ENCODE measurements at places on chromosomes 4 and X.

DNA sequence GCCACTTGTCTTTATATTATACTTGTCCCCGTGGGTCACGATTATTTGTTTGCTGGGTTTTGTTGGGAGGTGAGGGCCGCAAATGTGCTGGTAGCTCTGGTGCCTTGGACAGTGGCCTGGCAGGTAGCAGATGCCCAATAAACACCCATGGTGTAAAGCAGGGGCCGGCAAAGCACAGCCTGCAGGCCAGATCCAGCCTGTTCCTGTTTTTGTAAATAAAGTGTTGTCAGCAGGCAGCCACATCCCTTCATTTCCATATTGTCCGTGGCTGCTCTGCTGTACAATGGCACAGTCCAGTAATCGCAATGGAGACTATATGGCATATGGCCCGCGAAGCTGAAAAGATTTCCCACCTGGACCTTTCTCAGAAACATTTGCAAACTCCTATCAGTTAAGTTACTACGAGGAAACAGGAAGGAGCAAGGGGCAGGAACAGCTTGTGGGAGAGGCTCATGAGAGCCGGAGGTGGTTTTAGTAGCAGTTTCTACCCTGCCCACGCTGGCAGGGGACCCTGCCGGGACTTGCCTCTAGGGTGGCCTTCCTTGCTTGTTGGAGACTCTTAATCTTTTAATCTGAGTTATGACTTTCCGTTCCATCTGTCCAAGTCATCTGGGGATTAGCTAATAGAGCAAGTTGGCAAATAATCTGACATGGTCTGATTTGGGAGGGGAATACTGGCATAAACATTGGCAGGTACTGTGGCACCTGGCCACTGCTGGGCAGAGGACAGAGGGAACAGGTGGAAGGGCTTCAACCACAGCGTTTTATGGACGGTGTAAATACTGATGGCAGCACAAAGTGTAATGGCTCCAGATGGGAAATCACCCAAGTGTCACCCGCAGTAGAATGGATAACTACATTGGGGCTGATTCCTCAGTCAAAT lies 19.6 kb downstream of the CLCN4 start:
- DNase-seq = no peak

GRCh38 chr4:72076562-72076961 lies 44.8 kb downstream of the NPFFR2 start:
- DNase-seq = no peak

DNA sequence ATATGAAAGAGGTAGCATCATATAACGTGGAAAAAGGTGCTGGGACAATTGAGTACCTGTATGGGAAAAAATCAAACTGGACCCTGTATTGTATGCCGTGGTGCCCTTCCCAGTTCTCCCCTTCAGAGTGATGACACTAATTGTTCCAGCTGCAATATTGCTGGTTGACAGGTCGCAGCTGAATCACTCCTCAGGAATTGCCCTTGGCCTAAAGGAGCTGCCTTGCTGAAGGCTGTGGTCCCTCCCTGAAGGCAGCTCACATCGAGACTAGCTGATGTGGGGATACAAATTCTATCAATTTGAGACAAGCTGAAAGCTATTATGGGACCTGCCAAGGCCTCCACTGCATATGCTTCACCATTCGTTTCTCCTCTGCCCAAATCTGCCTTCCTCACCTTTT lies 39.3 kb upstream of the CXCL8 start:
- DNase-seq = no peak

GRCh38 chr4:183831026-183831446 lies 74.1 kb upstream of the STOX2 start:
- no peak for DNase-seq

DNA sequence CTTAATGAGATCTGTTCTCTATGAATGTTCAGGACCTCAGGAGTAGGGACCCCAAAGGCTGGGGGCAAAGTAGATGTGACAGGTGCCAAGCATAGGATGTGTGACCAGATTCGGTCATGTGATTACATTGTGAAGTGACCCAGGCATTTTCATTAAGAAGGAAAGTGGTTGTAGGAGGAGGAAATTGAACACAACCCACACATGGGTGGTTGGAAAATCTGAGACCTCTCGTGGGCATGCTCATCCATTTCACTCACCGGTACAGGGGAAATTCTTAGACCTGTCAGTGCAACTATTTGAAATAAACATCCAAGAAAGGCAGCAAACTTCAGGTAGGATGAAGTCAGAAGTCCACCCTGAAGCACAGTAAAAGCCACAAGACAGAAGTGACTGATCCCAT lies 43.5 kb upstream of the CD99 start:
- no peak for DNase-seq

- no peak for DNase-seq
These were observed 197.8 kb downstream of the FRAS1 start for GRCh38 chr4:78254893-78255292.

DNA sequence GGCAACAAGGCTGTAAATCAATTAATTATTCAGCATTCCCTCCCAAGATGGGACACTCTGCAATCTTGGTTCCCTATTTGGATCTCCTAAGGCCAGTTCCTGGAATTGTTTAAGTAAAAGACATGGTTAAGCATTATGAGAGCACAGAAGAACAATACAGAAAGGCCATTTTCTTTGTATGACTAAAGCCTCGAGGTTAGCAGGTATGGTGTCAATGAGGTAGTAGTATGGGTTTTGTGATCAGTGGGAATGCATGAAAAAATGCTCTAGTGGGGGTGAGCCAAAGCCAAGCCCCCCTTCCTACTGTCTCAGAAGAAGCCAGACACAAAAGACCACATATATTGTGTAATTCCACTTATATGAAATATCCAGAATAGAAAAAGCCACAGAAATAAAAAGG lies 61.7 kb upstream of the S100G start:
- DNase-seq = no peak

DNA sequence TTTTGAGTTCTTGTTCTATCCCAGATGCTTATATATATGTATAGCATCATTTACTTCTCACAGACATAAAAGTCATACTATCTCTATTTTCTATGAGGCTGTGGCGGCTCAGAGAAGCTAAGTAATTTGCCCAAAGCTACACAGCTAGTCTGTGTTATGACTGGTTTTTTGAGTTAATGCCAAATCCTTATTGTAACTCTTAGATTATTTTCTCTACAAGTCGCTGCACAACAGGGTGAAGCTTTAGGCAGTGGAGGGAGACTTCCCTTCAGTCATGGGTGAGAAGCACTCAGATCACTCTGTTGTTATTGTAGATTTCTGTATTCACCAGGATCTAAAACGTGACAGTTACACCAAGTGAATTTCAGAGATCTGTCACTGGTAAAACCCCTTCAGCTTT lies 48.1 kb downstream of the WWC2 start:
- DNase-seq = no peak

DNA sequence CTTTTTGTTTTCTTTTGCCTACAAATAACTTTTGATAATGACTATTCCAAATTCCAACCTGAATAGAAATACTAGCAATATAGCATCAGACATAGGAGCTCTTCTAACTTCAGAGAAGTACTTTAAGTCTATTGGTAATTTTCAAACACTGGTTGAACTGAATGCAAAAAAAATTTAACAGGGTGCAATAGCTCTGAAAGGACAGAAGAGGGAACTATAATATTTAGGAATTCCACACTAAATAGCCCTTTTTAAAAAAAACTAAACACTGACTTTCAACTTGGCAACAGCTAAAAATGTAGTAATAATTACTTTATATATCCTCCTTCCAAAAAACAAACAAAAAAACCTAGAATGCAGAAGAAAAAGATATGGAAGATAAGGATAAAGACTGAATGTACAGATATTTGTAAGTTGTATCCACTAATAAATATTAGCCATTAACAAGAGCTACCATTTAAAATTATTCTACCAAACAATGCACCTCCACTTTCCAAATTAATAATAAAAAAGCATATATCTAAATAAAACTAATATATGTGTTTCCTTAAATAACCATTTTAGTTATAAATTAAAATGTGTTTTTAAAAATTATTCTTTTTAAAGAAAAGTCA lies 81.4 kb downstream of the FBXW7 start:
- peak; percentile 17 for DNase-seq

DNA sequence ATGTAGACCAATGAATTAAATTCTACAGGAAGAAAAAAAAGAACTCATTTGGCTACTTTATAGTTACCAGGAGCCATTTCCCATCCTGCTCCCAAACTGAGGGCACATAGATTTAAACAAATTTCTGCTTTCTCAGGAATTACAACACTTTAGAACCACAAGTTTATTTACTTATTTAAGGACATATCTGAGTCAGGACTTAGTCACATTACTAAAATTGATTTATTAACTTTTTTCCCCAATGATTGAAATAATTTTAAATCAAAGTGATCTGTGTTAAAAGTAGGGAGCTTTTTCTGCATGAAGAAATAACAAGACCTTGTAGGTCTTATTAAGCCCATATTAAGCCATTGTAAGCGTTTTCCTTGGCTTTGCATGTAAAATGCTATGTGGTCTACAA lies 291.0 kb upstream of the HAND2 start:
- DNase-seq = no peak

DNA sequence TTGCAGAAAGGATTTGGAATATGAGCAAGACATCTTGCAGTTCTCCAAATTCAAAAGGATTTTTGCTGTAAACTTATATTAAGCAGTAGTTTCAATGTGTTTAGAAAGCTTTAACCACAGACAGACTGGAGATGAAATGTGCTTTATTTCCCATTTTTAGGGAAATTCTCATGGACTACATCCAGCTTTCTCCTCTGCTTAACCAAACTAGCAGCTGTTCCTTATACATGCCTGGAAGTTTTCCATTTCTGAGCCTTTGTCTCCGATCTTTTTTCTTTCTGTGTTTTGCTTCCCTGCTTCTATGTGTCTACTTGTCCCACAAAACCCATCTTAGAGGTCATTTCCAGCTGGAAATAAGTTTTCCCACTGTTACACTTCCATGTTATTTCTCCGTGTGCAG lies 41.6 kb downstream of the TMA16 start:
- no peak for DNase-seq

DNA sequence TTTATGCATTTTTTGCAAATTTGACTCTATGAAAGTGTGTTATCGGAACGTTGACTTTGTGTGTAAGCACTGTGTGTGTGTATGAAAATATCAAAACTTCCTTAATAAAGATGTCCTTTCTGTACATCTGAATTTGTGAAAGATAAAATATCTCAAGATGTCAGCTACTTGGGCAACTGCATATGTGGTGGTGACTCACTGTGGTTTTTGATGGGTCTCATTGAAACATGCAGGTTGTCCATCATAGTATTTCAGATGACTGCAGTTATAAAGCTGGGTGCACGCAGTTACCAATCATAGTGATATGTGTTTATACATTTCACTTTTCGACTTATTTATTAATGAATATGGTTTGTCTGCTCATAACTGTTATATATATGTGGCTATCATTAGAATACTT lies 19.7 kb upstream of the BBS12 start:
- DNase-seq = no peak

- peak; percentile 32 for DNase-seq
These were observed 76.5 kb upstream of the LSM6 start for GRCh38 chr4:146098978-146099377.

DNA sequence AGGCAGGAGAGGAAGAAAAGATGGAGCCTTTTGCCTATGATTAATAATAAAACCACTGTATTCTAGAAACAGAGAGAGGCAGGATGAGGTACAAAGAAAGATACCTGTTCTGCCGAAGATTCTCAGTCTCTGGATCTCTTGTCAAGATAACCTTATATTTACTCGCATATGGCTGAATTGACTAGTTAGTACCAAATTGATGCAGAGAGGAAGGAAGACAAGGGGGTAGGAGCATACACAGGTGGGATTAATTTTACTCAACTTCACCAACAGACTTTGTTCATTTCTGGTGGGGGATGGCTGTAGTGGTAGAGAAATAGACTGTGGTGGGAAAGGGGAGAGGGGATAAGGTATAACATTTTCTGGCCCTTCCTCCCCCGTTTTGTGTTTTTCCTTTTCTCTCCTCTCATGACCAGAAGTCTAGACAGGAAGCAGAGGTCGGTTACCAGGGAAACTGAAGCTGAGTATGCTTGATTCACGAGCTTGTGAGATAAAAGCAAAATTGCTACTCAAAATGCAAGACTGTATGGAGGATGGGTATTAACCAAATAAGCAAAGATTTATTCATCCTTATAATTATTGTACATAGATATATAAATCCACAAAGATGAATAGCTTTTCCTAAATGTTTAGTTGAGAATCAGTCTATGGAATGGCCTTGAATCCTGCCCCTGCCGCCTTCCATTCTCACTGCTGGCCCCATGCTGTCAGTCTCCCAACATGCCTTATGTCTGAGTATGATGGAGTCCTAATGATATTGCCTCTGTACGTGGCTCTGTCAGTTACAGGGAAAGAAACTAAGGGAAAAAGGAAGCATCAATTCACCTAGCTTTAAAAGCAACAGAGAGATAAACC lies 17.8 kb upstream of the PAGE2B start:
- no peak for DNase-seq

DNA sequence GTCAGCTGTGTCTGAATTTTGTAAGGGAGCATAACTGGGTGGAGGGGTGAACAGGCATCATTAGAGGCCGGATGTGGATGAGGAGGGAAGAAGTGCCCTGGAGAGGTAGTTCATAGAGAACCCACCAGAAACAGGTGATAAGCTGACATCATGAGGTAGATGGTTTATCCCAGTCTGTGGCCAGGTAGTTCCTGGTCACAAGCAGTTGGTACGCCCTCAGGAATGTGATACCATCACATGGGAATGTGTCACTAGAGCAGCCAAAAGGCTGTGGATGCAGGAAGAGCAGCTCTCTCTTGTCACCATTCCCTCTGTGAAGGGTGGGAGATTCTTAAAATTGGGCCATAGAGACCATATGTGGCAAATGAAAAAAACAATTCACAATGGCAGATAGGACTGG lies 21.9 kb downstream of the MSN start:
- no peak for DNase-seq

DNA sequence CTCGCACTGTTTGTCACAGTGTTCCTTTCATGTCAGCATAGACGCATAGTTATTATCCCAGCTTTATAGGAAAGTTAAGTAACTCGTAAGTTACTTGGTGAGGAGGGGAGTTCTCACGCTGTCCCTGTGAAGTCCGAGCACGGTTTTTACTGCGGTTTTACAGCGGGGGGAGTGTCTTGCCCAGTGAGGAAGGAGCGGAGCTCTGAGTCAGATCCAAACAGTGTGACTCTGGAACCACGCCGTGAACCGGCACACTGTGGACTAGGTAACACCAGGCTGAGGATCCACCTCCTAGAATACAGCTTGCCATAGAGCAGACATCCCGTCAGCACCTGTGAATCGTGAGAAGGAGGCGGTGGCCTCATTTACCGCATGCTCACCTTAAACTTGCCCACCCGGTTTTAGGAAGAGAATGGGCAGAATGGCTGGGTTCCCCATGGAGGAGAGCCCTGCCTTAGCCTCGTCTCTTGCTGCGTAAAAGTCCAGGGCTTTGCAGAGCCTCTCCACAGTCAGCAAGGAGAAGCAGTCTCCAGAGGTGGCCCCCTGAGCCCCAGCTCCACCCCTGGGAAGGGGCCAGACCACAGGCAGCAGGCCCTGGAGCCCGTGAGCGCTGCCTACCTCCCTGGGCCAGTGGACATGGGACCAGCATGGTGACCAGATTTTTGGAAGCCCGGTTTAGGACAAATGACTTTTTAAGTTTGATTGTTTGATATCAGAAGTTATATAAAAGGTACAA lies 40.2 kb upstream of the HGFAC start:
- no peak for DNase-seq

Measured in GM20000 (cell line).